ENCODE measurements at places on chromosomes 5 and 9.

DNA sequence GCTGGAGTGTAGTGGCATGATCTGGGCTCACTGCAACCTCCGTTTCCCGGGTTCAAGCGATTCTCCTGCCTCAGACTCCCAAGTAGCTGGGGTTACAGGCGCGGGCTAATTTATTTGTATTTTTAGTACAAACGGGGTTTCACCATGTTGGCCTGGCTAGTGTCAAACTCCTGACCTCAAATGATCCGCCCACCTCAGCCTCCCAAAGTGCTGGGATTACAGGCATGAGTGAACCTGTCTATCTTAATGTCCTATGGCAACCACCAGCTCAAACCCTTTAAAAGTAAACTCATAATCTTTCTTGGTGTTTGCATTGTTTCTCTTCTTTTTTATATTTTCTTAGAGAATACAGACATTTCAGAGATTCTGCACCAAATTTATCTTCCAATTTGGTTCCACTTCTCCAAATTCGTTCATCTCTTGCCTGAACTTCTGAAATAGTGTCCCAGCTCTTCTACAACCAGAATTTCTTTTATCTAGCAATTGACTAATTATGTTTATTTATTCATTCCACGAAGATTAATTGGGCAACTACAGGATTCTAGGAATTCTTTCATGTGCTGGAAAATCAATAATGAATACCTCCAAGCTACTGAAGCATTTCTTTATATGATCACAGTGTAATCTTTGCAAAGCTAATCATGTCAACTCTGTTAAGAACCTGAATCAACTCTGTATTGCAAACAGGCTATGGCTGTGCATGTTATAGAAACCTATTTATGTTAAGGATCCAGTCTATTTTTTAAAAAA, 60.0 kb upstream of the TYRP1 start:
- DNase-seq = no peak

DNA sequence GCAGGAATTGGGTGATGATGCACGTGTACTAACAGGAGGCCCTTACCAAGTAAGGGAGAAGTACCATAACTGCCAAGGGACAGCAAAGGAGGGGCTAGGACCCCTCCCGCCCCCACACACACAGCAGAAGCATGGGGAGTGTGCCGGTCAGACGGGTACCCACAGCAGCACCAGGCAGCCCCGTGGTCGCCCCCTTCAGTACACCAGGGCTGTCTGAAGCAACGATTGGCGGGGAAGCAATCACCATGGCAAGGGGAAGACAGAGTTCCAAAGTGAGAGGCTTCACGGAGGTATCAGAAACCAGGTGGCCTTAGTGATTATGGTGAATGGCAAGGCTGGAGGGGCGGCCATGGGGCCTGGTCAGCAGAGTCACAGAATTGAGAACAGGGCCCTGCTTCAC, 72.2 kb downstream of the CAMSAP1 start:
- DNase-seq = no peak

DNA sequence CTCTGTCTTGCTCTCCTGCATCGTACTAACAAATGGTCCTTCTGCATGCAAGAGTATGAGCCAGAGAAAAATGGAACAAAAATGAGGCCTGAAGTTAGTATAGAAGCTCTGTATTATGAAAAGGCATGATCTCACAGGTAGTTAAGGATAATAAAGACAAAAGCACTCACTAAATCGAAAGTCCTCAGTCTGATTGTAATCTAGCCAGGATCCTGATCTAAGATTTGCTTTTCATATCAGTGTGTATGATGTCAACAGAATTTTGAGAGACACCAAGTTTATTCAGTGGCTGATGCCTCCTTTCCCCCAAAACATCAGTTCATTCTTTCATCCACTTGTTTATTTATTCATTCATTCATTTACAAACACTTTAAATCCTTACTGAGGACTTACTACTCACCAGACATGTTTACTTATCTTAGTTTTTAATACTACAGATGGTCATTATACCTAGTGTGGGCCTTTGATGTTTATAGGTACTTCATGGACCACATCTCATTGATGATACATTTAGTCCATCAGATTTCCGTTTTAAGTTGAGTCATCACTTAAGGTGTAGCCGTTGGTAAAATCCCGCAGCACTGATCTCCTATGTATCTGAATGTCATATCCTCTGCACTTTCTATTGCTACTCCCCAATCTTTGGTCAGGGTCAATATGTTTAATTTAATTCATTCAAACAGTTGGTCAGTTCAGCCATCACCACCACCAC, 105.2 kb upstream of the DHFR start:
- no peak for DNase-seq

GRCh38 chr5:125481506-125482465, 735.3 kb upstream of the ZNF608 start:
- no peak for DNase-seq

GRCh38 chr5:60533789-60534188, 166.2 kb downstream of the DEPDC1B start:
- DNase-seq = no peak

DNA sequence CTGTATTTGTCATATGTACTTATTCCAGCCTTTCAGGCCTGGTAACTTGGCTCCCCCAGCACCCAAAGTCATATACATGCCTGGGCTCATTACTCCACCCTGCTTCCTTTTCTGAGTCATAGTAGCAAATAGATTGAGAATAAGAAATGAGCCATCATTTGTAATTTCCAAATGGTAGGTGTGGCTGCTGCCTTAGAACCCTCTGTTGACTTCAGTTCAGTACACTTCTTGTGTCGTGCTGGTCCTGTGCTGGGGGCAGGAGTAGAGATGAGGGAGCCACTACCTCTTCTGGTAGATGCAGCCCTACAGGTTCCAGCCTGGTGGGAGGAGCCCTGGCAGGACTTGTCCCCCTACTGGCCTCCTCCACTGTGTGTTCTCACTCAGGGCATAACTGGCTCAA, 11.1 kb downstream of the GM2A start:
- no peak for DNase-seq

DNA sequence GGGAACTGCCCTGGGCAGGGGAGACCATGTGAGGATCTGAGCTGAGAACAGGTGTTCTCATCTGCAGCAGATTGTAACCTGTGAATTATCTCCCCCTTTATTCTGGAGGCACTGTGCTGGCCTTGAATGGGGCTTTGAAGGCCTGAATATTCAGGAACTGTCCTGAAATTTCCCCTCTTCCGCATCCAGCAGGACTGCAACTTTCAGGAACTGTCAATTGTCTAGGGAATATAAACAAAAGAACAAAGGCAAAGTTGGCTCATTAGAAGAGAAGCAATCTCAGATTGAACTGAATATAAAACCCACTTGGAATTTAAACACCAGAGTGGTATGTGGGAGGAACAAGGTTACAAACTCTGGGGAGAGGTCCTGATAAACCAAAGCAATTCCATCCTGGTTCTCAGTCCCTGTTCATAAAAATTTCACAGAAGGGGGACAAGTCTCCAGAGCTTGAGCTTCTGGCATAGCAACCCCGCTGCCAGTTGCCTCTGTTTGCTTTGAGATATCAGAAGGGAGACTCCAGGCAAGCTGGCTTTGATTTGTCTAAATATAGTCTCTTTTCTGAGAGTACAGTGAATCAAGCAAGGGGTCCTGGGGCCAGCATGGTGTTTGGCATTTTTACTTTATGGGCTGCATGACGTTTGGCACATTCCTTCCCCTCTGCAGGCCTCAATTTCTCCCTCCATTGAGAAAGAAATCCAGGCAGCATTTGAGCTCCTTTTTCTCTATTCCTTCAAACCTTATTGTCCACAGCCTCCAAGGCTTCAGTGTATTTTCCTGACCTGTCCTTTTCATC, 47.5 kb downstream of the ADRB2 start:
- DNase-seq = no peak

DNA sequence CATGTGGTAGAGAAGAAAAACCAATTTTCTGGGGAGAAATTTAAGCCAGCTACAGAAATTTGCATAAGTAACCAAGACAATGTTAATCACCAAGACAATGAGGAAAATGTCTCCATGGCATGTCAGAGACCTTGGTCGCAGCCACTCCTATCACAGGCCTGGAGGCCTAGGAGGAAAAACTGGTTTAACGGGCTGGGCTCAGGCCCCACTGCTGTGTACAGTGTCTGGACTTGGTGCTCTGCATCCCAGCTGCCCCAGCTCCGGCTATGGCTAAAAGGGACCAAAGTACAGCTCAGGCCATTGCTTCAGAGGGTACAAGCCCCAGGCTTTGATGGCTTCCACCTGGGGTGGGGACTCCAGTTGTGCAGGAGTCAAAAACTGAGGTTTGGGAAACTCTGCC, 1075.1 kb upstream of the CDH18 start:
- no peak for DNase-seq

DNA sequence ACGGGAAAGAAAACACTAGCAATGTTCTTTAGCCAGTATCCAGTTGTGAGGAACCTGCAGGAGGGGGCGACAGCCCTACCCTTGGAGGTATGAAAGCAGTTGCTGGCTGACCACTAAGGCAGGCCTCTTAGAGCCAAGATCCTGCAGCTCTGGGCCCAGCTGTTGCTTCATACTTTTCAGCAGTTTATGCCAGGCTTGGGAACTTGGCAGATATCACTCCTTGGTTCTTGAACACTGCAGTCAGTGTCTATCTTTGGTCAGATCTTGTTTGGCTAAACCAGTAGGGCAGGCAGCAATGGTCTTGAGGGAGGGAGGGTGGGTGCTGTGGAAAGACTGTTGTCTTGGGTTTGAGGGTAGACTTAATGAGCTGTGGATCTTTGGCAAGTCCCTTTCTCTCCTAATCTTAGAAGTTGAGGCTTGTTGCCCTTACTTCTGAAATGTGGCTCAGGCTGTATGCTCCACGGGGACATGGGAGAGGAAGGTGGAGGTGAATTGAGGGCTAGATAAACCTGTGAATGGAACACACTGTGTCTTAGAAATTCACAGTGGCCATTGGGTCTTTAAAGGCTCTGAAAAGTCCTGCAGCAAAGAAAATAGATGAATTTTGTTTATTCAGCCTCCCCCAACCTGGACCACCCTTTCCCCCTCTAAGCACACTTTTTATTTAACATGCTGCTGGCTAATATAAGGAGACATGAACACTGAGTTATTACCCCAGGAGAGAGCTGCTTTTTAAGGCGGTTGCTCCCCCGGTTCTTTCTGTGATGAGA, 37.5 kb downstream of the ZNF618 start:
- DNase-seq = no peak

DNA sequence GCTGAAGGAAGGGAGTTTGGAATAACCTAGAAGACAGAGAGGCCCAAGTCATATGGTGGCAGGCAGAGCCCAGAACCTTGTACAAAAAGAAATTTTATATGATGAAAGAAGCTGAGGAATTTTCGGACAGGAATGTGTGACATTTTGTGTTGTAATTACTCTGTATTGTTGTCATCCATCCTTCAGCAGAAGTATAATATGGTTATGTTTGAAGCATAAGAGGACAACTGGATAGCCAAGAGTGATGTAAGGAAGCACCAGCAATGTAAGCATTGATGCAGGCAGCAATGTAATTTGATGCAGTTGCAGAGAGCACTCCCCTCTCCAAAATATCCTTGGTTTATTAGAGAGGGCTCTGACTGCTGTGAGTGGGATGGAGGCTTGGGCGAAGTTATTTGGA, 19.1 kb upstream of the SNX2 start:
- DNase-seq = no peak

GRCh38 chr5:124920909-124921666, 174.6 kb upstream of the ZNF608 start:
- no peak for DNase-seq

DNA sequence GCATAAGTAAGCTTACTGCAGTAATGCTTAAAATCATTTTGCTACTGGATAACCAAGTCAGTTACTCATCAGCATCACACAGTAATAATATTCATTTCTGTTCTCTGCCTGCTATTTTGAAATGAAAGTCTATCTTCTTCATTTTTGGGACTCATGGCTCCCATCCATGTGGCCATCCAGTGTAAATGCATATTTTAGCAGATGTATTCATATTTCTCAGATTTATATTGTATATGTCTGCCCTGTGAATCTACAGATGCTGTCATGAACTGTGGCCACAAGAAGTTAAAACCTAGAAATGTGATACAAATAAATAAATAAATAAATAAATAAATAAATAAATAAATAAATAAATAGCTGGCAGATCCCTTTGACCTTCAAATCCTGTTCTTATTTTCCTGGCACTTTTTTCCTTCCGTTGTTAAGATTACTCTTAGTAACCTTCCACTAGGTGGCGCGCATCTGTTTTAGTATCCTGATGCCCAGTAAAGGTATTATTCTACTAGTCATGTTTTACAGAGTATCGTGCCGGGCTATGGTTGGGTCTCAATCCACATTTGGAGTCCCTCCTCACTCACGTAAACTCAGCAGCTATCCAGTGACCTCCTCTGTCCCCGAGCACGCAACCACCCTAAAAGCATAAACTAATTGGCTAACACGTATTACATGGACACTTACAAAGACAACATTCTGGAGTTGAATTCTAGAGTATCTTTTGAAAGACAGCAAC, 79.2 kb upstream of the IL7R start:
- peak; percentile 50 for DNase-seq

GRCh38 chr9:120909904-120910303, 16.7 kb downstream of the TRAF1 start:
- DNase-seq = peak; percentile 63

DNA sequence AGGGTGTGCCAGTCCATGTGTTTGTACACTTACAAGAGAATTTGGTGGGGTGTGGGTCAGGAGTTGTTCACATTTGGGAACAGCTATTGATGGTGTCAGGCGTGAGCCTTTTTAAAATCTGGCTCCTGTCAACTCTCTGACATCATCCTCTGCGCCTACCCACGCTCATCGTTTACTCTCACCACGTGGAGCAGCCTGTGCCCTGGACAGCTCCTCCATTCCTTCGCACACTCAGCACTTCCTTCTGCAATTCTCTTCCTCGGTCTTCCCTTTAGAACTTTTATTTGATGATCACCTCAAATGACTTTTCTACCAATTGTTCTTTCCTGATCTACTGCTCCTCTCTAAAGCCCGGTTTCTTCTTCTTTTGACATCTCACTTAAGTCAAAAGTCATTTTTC, 42.1 kb upstream of the GNAQ start:
- no peak for DNase-seq

GRCh38 chr5:10856683-10857337, 95.8 kb upstream of the DAP start:
- no peak for DNase-seq

DNA sequence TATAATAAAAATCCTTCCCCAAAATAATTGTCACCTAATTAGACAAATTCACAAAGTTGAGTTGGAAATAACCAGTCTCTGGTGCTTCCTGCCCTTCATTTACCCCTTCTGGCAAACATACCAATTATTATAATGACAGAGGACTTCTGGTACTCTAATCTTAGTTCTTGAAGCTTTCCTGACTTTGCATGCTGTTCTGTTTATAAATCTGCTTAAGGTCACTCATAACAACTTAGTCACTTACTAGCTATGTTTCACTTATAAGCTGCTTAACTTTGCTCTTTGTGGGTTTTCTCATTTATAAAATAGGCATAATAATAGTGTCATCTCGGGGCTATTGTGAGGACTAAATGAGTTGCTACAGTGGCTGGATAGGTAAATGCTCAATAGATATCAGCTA, 446.5 kb downstream of the EFNA5 start:
- no peak for DNase-seq
